ENCODE measurements at places on chromosomes 13 and 19.

DNA sequence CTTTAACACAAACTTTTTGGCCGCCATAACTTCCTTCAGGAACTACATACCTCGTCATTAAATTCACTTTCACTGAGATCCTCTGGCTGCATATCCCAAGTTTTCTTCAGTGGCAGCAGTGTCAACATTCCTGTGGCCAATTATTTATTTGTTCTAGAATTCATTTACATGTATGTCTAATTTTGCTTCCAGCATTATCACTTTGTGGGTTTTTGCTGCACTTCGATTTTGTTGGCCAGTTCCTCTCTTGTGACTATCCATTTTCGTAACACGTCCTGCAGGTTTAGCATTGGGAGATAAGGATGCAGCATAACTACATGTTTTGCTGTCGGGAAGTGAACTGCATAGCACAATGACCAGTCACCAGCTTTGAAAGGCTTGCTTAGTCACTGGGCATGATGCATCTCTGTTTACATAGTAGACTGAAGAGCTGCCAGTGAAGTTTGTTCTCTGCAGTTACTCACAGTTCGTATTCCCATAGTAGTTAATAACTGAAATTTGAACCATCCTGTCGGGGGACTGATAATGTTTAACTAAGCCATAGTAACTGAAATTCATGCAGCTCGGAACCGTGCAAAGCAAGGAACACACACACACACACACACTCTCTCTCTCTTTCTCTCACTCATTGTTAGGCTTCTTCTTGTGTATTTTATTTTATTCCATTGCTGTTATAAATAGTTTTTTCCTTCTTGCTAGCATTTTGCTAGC is 28.3 kb downstream of the ZNF507 start:
- no peak for DNase-seq

GRCh38 chr19:16771618-16772017 is 52.0 kb downstream of the NWD1 start:
- DNase-seq, result peak; percentile 80

GRCh38 chr19:4429771-4430171 is 27.3 kb downstream of the CHAF1A start:
- DNase-seq, result no peak

DNA sequence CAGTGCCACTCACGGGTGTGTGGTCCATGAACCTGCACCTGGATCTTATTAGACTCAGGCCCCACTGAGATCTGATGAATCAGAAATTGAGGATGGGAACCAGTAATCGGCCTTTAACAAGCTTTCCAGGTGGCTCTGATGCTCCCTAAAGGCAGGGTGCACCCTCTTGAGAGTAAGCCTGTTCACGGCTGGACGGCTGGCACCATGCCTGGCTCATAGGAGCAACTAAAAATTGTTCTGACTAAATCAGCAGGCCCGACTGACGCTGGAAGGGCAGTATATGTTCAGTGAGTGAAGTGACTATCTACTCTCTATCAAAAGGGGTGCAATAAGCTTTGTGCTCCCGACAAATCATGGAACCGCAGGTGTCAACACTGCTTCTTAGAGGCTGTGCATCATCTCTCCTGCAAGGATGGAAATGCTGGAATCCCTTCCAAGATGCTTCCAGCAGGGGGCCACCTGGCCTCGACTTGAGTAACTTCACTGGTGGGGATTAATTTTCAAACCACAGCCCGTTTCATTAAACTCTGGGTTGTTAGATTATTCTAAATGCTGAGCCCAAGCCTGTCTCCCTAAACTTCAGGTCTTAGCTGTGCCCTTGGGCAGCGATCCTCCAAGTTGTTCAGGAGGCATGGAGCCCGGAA is 28.4 kb downstream of the TMTC4 start:
- DNase-seq, result no peak

GRCh38 chr19:55096061-55096701 is 20.5 kb downstream of the EPS8L1 start:
- DNase-seq, result no peak

DNA sequence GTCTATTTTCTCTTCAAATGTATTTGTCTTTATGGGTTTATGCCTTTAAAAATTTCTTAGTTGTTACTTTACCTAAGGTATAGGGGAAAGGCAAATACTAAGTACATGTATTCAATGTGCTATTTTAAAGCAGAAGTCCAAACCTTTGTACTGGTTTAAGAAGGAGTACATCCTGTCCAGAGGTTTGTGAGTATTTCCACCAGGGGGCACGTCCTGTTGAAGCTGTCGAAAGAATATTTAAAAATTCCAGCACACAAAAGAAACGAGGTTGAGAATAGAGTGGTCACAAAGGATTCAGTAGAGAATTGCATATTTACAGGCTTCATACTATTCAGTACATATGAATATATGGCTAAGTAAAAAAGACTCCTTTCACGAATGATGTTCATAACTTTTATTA is 59.8 kb downstream of the URI1 start:
- DNase-seq, result no peak

GRCh38 chr13:34040863-34041262 is 222.9 kb downstream of the RFC3 start:
- DNase-seq, result no peak

DNA sequence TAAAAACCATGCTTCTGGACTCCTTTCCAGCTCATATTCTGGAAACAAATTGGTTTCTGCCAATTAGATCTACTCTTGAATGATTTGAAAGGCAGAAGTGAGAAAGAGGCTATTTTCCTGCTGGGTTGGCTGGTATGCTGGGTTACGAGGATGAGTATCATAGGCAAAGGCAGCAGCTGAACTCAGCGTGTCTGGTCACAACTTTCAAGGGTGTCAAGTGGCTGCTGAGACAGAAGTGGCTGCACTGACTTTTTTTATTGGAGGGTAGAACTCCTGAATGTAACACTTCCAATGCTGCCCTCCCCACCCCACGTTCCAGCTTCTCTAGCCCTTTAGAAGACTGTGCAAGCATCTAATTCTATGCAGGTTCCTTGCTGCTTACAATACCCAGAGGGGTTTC is 8.3 kb upstream of the DZIP1 start:
- no peak for DNase-seq

- DNase-seq, result no peak
Observed at GRCh38 chr13:100533588-100534041, 55.0 kb downstream of the GGACT start.

DNA sequence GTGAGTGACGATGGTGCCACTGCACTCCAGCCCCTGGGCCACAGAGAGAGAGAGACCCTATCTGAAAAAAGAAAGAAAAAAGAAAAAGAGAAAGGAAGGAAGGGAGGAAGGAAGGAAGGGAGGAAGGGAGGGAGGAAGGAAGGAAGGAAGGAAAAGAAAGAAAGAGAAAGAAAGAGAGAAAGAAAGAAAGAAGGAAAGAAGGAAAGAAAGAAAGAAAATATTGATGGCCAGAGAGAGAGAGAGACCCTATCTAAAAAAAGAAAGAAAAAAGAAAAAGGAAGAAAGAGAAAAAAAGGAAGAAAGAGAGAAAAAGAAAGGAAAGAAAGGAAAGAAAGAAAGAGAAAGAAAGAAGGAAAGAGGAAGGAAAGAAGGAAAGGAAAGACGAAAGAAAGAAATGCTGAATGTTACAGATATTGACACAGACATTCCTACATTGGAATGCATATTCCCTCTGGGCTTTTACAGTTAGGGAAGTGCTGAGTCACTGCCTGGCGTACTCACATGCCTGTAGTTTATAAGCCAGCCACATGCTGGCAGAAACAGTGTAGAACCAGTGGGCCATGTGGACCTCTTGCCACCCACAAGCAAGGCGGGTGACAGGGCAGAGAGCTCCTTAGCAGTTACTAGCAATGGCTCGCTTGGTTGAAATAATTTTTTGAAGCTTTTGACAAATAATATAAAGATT is 34.6 kb upstream of the SLC46A3 start:
- DNase-seq, result no peak

DNA sequence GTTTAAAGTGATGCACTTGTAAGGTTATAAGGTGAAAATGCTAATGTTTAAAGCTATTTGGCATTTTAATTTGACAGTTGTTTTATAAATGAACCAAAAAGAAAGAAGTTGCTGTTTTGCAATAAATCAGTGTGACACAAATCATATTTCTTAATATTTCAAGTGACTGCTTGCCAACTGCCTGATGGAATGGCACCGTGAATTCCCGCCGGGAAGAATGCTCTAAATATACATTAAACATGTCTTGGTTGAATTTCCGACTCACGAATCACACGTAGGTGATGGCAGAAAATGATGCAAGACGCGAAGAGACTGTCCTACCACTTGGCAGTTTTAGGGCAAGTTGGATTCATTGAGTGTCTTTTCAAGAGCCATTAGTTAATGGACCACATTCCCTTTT is 3.1 kb upstream of the GJB2 start:
- DNase-seq, result no peak

GRCh38 chr13:114107686-114108081 is 24.7 kb downstream of the RASA3 start:
- DNase-seq, result no peak

GRCh38 chr19:584240-585001 is 5.3 kb upstream of the HCN2 start:
- peak; percentile 76 for DNase-seq

DNA sequence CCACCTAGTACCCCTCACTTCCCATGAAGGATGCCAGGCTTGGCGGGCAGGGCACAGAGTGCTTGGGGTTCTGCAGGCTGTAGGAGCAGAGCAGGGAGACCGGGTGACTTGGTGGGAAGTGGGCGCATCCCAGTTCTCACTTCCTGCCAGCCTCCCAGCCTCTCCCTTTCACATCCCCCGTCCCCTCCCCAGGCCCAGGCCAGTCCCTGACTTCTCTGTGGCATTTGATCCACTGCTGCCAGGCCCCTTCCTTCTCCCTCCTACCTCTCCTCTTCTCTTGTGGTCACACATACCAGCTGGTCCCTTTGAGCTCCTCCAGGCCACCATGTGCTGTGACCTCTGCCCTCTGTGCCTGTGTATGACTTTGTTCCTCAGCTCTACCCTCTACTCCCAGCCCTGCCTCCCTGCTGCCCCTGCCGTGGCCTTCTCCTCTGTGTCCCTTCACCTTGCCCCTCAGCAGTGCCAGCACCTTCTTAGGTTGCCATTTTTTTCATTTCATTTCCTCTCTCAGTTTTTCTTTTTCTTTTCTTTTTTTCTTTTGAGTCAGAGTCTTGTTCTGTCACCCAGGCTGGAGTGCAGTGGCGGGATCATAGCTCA is 19.5 kb downstream of the MYO1F start:
- no peak for DNase-seq

- DNase-seq, result no peak
Observed at GRCh38 chr19:28553005-28553404, 659.9 kb downstream of the UQCRFS1 start.

DNA sequence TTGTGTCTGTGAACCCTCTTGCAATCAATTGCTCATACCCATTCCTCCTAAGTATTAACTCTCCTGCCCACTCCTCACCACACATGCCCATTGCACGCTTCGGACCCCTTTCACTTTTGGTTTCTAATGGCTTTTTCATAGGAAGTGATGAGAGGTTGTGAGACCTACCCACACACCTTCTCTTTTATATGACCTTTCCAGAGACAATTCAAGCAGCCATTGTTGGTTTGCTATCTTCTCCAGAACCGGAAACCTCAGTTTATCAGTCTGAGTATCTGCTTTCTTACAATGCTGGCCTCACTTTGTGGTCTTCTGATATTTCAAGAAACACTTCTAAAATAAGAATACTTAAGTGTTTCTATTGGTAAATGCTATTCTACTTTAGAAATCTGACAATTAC is 1550.8 kb upstream of the SLC10A2 start:
- DNase-seq, result no peak

GRCh38 chr19:19151418-19151817 is 13.1 kb upstream of the TMEM161A start:
- no peak for DNase-seq

- DNase-seq, result no peak
Observed at GRCh38 chr13:102128216-102128810, 273.5 kb downstream of the FGF14 start.

GRCh38 chr13:74025369-74025768 is 108.8 kb downstream of the KLF12 start:
- no peak for DNase-seq

DNA sequence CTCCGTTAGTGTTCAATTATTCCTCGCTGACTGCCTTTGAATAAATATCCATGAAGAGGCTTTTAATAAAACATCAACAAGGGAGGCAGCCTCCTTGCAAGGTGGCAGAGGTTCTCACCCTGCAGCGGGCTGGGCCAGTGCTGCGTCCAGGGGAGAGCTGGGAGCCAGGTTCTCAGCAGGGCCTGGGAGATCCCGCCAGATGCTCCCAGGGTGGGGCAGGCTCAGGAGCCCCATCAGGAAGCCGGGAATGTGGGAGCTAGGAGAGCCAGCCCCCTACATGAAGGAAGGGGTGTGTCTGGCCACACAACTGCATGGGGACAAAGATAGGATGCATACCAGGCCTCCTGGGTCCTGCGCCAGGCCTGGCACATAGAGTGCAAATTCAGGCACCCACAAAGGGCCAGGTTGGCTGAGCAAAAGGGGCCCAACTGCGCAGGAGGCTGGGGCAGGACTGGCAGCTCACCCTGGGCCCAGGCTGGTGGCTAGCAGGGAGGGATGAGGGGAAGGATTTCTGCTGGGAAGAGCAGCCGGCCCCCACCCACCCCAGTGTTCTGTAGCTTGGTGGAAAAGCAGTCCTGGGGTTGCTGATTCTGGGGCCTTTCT is 22.8 kb downstream of the VSTM2B start:
- DNase-seq, result no peak

GRCh38 chr13:57787058-57787791 is 155.7 kb downstream of the PCDH17 start:
- DNase-seq, result no peak

GRCh38 chr13:79998381-79998880 is 342.5 kb downstream of the SPRY2 start:
- DNase-seq, result no peak

DNA sequence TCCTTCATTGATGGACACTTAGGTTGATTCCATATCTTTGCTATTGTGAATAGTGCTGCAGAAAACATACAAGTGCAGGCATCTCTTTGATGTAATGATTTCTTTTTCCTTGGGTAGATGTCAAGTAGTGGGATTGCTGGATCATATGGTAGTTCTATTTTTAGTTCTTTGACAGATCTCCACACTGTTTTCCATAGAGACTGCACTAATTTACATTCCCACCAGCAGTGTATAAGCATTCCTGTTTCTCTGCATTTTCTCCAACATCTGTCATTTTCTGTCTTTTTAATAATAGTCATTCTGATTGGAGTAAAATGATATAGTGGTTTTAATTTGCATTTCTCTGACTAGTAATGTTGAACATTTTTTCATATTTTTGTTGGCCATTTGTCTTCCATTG is 116.7 kb downstream of the LMO7 start:
- no peak for DNase-seq

GRCh38 chr13:97719736-97720135 is 233.7 kb upstream of the IPO5 start:
- DNase-seq, result no peak

GRCh38 chr13:47598340-47598911 is 402.6 kb downstream of the SUCLA2 start:
- DNase-seq, result no peak

- DNase-seq, result no peak
Observed at GRCh38 chr13:110524541-110525257, 36.8 kb downstream of the RAB20 start.

DNA sequence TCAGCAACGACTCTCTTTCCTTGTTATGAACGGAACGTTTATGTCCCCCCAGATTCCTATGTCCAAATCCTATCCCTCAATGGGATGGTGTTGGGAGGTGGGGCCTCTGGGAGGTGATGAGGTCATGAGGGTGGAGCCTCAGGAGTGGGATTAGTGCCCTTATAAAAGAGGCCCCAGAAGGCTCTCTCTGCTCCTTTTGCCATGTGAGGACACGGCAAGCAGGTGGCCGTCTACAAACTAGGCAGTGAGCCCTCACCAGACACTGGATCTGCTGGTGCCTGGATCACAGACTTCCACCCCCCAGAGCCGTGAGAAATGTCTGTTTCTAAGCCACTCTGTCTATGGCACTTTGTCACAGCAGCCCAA is 53.2 kb downstream of the EPS15L1 start:
- DNase-seq, result no peak

Measured in activated naive CD8-positive, alpha-beta T cell treated with anti-CD3 and anti-CD28 coated beads, Interleukin-2, amount 50 U/mL, for 24 hours (primary cell).